ENCODE measurements at places on chromosomes 7 and 10.

DNA sequence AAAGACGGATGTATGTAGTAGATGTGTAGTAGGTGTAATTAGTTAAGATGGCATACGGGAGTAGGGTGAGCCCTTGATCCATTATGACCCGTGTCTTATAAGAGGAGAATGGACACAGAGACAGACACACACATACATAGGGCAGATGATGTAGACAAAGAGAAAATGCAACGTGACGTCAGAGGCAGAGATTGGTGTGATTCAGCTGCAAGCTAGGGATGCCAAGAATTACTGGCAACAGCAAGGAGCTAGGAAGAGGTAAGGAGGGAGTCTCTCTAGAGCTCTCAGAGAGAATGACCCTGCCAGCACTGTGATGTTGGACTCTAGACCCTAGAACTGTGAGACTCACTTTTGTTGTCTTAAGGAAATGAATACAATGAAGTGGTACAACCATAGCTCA, 247.0 kb upstream of the HABP2 start:
- DNase-seq, result no peak

DNA sequence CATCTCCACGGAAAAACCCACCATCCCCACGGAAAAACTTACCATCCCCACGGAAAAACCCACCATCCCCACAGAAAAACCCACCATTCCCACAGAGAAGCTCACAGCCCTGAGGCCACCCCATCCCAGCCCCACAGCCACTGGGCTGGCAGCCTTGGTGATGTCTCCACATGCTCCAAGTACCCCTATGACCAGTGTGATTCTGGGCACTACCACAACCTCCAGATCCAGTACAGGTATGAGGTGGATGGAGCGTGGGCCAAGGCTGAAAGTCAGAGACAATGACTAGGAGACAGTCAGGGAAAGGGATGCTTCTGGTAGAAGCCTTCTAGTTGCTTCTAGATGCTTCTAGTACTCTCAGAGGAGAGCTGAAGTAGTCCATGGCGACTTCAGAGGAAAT, 19.6 kb downstream of the ZAN start:
- no peak for DNase-seq

DNA sequence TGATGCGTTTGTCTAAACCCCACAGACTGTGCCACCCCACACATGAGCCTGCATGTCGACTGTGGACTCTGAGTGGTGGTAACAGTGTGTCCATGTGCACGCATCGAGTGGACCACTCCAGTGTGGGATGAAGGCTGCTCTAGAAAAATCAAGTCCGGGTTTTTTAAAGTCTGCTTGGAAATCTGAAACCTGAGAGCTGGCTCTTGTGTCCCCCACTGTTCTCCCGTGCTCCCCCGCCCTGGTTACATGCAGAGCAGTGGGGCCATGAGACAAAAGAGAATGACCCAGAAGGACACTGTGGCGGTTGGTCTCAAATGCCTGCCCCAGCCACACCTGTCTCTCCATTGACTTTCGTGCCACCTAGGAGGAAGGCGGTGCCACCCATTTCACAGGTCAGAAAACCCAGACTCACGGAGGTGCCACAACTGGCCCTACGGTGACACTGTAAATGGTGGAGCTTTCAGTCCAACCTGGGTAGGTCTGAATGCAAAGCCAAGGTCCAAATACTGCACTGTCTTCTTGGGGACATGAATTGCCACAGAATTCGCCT, 27.3 kb upstream of the PWWP2B start:
- DNase-seq, result no peak

DNA sequence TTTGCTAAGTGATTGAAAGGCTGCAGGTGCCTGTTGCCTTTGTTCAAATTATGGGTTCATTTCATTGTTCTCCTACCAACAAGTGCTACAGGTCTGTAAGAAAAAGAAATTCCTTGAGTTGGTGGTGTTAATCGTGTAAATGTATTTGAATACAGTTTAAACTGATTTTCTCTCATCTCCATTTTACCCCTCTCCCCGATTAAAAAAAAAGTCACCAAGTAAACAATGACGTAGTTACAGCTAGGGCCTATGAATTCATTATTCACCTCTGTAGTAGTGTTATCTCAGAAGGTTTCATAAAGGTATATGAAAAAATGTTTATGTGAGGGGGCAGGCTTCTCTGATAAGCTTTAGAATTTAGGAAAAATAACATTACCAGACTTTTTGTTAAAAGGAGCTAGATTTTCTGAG, 1.1 kb downstream of the REEP3 start:
- DNase-seq, result no peak

DNA sequence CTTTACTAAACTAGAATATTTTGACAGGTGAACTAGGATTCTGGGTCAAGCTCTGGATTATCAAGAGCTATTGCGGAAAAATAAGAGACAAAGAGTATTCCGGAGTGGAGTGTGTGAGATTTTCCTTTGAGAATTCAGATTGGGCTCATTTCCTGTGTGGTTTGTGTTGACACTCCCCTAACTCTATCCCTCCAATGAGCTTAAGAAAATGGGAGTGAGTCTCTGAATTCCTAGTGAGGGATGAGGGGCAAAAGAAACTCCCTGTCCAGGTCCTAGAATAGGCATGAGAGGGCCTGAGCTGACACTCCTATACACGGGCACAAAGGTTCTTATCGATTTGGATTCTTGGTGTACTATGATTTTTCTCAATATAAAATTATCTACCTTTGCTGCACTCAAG, 10.2 kb downstream of the KLF14 start:
- no peak for DNase-seq

DNA sequence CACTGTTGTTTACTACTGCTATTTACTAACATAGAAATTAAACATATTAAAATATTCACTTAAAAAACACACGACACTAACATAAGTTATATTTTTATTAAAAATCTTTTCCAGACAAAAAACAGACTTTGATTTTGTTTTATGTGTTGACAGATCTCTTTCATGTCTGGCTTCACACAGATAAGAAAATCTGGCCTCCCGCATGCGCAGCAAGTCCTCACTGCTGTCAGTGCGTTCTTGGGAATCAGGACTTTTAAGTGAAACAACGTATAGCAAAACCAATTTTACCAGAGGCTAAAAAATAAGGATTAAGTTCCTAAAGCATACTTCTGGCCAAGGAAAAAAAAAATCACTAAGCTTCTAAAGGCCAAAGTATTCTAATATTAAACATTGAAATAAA, 1.2 kb upstream of the IDI1 start:
- no peak for DNase-seq

DNA sequence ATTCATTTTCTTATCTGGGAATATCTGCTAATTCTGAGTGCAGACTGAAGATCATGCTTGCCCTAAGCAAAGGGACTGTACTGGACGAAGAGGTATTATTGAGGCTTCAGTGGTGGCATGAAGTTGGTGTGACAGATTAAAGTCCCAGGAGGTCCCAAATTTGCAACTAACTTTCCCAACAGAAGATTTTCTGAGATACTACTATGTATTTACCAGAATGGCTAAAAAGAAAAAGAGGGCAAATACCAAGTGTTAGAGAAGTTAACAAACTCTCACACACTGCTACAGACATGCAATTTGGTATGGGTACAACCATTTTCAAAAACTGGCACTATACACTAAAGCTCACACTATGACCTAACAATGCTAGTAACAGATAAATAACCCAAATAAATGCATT, 28.3 kb downstream of the IDE start:
- DNase-seq, result no peak

DNA sequence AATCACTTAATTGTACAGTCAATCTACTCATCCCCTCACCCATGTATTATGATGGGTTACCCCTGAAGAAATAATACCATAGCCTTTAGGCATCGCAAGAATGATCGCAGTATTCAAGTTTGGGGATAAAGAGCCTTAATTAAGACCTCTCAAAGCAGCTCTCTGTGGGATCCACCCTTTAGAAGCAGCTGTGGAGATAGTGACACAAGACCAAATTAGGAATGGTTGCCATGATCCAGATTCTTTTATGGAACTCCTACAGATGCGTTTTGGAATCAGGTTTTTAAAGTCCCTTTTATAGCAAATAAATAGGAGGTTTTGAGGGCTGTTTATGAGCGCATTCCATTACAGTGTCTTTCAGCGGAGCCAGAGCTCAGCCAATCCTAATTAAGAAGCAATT, 12.2 kb downstream of the TES start:
- DNase-seq, result no peak

DNA sequence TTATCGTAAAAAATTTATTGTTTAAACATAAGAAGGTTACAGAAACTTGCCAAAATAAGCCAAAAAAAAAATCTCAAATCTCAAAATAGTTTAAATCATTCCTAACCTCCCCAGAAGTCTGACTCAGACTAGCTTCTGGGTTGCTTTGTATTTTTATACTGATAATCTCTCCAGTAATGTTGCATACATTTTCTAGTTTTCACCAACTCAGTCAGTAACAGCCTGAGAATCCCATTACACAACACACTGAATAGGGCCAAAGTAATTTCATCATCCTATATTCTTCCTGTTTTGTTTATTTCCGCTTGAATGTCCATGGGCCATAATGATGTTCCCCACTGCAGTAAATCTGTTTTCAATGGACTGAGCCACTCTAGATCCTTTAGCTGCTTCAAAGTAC, 478.5 kb downstream of the GPAM start:
- no peak for DNase-seq

GRCh38 chr7:151506901-151507382, 12.8 kb downstream of the RHEB start:
- DNase-seq, result no peak

DNA sequence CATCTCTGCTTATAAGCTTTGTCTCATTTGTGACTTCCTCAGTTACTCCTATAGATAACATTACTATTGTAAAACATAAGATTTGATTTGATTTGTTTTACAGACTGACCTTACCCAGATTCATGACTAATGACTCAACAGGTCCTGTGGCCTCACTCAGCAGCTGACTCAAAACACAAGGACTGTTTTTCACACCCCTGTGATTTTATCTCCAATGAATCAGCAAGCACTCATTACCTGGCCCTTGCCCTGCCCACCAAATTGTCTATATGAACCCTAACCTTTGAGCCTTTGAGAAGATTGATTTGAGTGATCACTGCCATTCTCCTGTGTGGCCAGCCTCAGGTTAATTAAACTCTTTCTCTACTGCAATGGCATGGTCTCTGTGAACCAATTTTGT, 1064.6 kb upstream of the LRRTM3 start:
- no peak for DNase-seq

DNA sequence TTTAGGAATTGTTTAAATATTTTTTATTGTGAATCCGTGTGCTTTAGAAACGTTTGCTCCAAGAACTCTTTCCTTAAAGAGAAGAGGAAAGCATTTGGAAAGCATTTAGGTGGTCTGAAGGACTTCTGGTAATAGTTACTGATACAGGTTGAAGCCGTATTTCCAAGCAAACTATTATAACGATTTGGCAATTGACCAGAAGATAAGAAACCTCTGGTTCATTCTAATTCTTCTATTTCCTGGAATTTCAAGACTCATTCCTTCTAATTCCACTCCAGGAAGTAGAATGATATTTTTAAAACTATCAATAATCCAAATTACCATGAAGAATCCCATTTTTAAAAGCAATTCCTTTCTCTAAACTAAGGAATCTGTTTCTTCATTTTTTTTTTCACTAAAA, 158.9 kb upstream of the AGR3 start:
- DNase-seq, result no peak

DNA sequence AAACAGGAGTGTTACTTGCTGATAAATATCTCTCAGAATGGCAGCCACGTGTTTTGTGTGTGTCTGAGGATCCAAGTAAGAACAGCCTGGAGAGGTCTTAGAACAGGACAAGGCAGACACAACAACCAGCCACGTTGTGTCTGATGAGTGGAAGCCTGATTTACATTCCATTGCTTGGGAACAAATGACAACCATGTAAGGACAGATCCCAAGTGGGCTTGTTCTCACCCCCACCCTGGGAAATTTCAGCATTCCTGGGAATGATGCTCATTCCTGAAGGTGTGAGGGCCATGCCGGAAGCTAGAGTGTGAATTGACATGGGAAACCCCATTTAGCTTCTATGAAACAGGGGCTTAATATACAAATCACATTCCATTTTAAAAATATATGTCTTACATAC, 35.9 kb downstream of the IL6 start:
- no peak for DNase-seq

DNA sequence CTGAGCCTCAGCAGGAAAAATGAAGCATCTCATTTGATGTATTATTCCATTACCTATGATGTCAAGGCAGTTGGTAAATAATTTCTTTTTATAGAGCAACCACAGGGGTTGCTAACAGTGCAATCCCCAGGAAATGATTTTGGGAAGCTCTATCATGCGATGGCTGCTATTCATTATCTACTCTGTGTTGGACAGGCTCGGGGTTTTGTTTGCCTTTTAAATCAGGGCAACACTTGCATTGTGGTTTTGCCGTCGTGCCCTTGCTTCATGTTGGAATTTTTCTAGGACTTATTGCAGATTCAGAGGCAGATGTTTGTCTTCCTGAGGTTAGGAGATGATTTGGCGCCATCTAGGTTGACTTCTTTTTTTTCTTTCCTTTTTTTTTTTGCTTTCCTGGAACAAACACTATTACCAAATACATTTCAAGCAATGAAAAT, 128.4 kb downstream of the BICC1 start:
- no peak for DNase-seq

DNA sequence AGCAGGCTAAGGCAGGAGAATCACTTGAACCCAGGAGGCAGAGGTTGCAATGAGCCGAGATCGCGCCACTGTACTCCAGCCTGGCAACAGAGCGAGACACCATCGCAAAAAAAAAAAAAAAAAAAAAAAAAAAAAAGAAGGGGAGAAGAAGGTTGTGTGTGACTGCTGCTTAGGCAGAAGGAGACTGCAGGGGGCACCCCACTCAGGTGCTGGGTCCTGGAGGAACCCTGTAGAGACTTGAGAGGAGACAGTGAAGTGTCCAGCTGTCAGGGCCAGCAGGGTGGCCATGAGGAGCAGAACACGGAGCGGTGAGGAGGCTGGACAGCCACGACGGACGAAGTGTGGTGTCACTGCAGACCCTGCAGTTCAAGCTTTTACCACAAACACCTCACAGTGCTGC, 99.0 kb upstream of the NMT2 start:
- no peak for DNase-seq

GRCh38 chr10:1123972-1124371, 67.8 kb downstream of the WDR37 start:
- DNase-seq, result no peak

DNA sequence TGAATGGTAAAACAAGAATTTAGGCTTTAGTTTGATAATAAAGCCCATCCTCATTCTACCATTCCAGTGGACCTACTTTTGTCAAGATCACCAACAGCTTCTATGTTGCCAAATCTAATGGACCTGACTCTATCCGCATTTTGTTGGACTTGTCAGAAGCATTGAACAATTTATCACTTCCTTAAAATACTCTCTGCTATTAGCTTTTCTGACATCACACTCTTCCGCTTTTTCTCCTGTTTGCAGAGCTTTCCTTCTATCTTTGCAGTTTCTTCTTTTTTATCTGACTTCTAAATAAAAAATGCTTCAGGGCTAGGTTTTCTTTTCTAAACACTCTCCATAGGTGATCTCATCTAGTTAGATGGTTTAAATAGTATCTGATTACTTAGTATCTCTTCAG, 42.7 kb upstream of the SMIM30 start:
- no peak for DNase-seq

- no peak for DNase-seq
These were observed 122.0 kb upstream of the TCERG1L start for GRCh38 chr10:131433568-131433967.

Measured in NCI-H187 treated with DMSO at 0.1 percent for 48 hours (cell line).